ENCODE measurements at places on chromosomes 4 and X.

DNA sequence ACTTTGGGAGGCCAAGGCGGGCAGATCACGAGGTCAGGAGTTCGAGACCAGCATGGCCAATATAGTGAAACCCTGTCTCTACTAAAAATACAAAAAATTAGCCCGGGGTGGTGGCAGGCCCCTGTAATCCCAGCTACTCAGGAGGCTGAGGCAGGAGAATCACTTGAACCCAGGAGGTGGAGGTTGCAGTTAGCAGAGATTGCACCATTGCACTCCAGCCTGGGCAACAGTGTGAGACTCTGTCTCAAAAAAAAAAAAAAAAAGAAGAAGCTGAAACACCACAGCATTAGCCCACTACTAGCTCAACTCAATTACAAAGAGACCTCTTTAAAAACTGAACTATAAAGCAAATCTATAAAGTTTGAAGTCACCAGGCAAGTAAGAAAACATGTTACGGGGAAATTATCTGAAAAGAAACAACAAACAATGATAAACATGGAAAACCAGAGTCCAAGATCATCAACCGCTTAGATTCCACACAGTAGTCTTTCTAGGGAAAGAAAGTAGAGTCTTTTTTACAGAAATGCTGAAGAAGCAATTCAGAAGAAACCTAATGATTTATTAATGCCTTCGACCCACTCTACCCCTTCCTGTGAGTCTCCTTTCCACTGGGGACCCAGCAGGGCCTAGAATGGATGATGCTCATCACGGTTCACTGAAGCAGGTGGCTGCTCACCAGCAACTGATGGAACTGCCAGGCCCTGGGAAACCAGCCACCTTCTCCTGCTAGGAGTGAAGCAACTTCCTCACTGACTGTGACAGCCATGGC, 6.6 kb downstream of the SAT1 start:
- DNase-seq: peak; percentile 65

GRCh38 chr4:37124800-37125199, 119.7 kb upstream of the NWD2 start:
- DNase-seq: no peak

- peak; percentile 92 for DNase-seq
Measured at GRCh38 chr4:157220371-157220881, at the start of gene GRIA2. TSS of gene GRIA2 (plus strand) at chr4:157220728. CDS start at chr4:157221043, 315 bp downstream.

DNA sequence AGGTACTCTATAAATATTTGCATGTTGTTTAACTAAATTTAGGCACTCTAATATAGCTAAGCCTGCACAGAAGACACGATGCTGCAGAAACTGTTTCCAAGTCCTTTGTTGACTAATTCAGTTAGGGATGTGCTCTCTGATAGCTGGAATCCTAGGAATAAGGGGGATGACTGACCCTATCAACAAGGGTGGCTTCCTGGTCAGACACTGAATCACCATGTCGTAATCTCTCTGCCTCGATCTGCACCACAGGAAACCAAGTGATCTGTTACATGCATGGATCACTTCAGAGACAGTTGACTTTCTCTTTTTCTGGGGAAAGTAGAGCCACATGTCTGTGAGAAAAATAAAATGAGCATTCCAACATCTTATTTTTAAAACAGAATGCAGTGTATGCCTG, 169.1 kb downstream of the GUCY2F start:
- no peak for DNase-seq

- no peak for DNase-seq
Measured at GRCh38 chr4:152599095-152599494, 63.2 kb upstream of the FBXW7 start.

DNA sequence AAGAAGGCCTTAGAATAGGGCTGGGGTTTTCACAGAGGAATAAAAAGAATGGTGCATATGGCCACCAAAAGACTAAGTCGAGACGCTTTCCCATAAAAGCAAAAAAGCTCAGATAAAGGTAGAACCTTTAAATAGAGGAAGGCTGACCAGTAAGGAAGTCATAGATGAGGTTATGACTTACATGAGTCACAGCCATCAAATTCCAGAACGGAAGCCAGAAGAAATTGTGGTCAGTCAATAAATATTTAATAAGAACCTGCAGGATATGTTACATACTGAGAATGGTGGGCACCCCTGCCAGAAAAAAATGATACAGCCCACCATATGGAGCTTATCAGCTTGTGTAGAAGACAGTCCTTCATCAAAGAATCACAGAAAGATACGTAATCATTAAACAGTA, 120.1 kb downstream of the MANBA start:
- DNase-seq: no peak

GRCh38 chr4:14303856-14304255, 676.3 kb upstream of the BOD1L1 start:
- DNase-seq: no peak

DNA sequence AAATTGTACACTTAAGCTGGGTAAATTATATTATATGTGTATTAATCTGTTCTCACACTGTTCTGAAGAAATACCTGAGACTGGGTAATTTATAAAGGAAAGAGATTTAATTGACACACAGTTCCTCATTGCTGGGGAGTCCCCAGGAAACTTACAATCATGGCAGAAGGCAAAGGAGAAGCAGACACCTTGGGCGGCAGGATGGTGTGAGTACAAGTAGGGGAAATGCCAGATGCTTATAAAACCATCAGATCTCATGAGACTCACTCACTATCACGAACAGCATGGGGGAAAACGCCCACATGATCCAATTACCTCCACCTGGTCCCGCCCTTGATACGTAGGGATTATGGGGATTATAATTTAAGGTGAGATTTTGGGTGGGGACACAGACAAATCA, 34.9 kb downstream of the PDE5A start:
- no peak for DNase-seq

DNA sequence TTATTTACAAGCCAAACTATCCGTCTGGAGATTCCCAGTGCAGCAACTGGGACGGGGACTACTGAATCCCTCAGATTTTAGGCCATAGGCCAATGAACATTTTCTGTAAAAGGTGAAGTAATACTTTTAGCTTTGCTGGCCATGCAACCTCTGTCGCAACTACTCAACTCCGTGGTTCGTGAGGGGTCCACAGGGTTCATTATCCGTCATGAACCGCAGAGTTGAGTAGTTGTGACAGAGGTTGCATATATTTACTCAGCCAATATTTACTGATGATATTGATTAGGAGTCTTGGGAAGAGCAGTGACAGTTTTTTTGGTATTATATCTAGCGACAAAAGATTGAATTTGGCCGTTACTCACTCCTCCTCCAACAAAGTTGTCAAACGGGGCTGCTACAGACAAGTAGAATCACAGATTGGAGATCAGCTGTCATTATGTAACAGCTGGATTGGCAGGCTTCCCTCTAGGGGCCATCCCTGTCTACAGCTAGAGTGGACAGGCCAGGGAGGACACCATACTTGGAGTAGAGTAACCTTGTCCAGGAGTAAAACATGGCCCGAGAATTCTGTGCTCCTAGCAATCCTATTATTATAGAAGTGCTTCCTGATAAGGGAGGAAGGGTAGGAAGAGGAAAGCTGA, 37.2 kb upstream of the CD38 start:
- no peak for DNase-seq

DNA sequence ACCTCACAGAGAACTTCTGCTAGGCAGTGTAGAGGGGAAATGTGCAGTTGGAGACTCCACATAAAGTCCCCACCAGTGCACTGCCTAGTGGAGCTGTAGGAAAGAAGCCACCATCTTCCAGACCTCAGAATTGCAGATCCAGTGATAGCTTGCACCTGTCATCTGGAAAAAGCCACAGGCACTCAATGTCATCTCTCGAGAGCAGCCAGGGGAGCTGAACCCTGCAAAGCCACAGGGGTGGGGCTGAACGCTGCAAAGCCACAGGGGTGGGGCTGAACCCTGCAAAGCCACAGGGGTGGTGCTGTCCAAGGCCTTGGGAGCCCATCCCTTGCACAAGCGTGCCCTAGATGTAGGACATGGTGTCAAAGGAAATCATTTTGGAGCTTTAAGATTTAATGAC, 1226.3 kb downstream of the PCDH7 start:
- DNase-seq: no peak

- DNase-seq: peak; percentile 91
Measured at GRCh38 chr4:82372517-82373485, 990 bp downstream of the HNRNPD start.

DNA sequence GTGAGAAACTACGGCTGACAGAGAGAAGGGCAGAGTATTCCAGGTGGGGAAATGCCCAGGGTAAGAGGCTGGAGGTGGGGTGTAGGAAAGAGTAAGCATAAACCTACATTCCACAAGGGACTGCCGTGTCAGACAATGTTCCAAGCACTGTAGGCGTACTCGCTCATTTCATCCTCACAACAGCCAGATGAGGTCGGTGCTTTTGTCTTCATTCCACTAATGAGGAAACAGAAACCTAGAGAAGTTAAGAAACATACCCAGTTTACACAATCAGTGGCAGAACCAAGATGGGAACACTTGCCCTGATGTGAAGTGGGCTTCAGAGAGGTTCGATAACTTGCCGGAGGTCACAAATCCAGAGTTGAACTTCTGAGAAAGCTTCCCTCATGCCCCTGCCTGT, 4.6 kb downstream of the SASH3 start:
- DNase-seq: no peak

DNA sequence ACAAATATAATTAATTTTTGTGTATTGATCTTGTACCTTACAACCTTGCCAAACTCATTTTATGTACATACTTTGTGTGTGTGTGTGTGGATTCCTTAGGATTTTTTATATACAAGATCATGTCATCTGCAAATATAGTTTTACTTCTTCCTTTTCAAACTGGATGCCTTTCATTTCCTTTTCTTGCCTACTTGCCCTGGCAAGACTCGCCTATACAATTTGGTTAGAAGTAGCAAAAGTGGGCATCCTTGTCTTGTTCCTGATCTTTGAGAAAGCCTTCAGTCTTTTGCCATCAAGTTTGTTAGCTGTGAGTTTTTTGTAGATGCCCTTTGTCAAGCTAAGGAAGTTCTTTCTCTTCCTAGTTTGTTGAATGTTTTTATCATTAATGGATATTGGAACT, 30.5 kb downstream of the RUFY3 start:
- no peak for DNase-seq

- DNase-seq: no peak
Measured at GRCh38 chr4:140645614-140646412, 77.1 kb upstream of the UCP1 start.

DNA sequence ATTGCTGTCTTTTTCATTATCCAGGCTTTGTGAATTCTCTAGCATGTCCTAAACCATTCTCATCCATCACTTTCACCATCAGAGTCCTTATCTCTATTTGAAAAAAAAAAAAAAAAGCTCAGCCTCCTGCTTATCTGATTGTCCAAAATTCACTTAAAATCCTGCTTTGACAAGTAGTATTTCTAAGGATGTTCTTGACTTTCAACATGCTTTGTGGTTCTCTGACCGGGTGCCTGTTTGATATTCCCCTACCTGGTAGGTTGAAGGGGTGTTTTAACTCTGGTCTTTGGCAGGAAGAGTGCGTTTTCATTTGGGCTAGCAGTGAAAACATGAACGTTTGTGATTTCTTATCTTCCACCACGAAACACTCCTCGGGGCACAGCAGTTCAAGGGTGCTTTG, 17.3 kb upstream of the BBS12 start:
- no peak for DNase-seq

- no peak for DNase-seq
Measured at GRCh38 chr4:39616651-39617050, 22.0 kb downstream of the SMIM14 start.

DNA sequence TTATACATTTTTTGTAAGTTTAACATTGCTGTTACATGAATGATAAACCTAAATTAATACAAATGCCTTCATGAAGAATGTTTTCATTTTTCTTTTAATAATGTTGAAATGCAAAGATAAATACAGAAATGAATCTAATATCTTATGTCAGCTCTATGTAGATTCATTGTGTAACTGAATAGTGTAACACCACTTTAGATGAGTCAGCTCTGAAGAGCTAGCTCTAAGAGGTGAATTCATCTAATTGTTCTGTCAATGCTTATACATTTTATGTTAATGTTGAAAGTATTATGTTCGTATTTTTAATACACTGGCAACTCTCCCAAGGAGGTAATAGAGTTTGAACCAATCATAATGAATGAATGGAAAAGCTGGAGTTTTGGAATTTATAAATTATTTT, 146.9 kb upstream of the FMR1 start:
- no peak for DNase-seq

- no peak for DNase-seq
Measured at GRCh38 chr4:78534286-78534955, 17.1 kb upstream of the ANXA3 start.

- DNase-seq: no peak
Measured at GRCh38 chr4:169263791-169264392, 6.9 kb downstream of the SH3RF1 start.

DNA sequence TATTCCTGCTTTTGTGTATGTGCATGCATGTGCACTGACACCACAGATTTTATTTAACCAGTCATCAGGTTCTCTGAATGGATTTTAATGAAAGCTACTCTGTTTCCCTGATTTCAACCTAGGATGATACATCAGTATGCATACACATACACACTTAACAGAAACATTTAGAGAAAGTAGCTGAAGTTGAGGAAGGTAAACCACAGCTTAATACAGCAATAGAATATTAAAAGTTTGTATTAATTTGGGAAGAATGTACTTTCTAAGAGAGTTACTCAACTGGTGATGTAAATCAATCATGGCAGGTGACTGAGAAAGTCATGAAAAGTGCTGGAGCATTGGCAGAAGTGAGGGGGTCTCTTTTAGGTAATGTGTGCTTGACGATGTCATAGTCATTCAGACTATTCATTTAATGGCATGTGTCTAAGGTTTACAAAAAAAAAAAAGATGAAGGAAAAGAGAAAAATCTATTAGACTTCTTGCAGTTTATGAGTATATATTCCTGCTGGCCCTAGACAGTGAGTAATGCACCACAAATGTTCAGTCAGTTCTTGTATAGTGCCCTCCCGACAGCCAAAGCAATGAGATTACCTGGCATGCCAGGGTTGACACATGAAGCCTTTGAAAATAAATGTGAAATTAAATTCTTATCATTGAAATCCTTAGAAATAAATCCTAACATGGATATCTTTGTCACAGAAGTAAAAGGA, 187.6 kb downstream of the RAPGEF2 start:
- DNase-seq: no peak

GRCh38 chr4:20037745-20038144, 214.0 kb upstream of the SLIT2 start:
- DNase-seq: no peak

- DNase-seq: no peak
Measured at GRCh38 chr4:108001540-108002135, 11.9 kb downstream of the HADH start.

GRCh38 chrX:108584617-108585211, 145.1 kb downstream of the COL4A5 start:
- DNase-seq: no peak

GRCh38 chr4:53810643-53811042, 219.4 kb upstream of the LNX1 start:
- DNase-seq: no peak

DNA sequence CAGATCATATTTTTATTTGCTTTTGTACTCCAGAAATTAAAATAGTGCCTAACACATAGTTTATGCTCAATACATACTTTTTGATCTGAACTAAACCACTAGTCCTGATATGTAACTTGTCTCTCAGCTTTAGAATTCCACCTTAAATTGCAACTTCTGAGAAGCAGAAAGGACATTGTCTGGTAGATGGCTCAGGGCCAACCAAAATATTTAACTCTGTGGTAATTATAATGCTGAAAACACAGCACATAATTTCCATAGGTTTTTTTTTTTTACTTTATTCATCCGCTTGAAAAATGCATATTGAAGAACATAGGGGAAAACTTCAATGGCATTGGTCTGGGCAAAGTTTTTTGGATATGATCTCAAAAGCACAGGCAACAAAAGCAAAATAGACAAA, 59.3 kb downstream of the AREG start:
- DNase-seq: peak; percentile 18
